ENCODE measurements at places on chromosomes 5 and 9.

DNA sequence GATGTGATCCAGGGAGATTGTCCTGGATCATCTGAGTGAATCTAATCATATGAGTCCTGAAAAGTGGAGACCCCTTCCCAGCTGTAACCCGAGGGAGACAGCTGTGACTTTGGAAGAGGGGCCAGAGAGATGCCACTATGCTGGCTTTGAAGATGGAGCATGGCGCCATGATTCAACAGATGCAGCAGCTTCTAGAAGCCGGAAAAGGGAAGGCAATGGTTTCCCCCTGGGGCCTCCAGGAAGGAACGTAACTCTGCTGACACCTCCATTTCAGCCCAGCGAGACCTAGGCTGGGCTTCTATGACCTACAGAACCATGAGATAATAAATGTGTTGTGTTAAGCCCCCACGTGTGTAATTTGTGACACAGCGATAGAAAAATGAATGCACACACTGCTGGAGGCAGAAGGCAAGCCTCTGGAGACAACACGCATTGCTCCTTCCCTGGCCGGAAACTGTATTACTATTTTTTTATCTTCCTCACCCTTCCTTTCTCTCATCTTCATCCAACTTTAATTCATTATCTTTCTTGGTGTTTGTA lies 16.6 kb upstream of the SARDH start:
- DNase-seq = no peak

GRCh38 chr5:145378226-145378625 lies 456.9 kb downstream of the PRELID2 start:
- DNase-seq = peak; percentile 27

DNA sequence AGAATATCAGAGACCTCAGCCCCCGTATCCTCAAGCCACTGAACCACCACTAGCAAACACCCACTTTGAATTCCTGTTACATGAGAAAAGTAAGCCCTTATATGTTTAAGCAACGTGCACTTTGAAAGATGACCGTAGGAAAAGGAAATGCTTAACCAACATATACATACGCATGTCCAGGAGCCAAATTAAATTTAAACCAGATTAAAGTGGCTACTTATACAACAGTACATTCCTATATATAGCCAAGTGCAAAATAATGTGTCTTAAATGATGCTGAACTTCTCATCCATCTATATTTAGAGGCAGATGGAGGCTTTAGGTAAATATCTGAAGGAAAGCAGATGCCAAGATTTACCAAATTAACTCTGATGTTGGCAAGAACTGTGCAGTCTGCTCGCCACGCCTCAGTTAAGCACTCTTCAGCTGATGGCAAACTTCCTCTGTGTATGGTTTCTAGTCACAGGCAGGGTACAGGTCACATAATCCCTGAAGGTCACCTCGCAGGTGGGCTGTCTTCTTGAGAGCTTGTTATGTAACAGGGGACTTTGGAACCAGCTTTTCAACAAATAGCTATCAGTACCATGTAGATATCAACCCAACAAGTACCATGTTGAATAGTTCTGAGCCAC lies 8.6 kb downstream of the GCNT4 start:
- DNase-seq = no peak

GRCh38 chr5:78827725-78828124 lies 157.4 kb downstream of the ARSB start:
- no peak for DNase-seq

DNA sequence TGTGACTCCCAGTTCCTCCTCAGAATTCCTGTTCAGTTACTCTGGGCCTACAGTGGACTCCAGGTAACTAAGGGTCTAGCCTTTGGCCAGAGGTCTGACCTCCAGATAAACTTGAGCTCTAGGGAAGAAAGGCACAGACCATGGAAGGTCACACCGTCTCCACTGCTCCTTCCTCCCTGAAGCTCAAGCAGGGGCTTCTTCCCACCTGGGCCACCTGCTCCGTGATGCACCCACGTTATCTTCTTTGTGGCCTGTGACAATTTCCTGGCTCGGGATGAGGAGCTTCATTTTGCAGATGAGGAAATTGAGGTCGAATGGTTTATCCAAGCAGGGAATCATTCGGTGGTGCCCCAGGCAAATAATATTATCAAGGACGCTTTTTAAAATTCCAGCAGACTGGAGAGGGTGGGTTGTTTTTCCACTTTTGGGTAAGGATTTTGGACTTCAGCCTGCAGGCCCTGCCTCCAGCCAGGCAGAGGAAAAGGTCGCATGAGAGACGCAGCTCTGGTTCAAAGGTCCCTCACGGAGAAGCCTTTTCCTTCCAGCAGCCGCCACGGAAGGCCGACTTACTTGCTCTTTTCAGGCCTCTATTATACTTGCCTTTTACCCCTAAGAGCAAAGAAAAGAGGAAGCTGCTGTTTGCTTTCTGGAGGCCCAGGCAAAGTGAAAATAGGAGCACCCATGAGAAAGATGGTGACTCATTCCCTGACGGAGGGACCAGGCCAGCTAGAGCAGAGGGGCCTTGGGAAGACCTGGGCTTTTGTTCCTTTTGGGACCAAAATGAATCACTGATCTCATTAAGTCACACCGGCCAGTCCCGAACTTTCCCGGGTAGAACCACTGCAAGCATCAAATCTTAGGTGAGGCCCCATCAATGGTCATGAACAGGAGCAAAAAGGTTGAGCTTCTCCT lies 22.8 kb upstream of the DUSP1 start:
- DNase-seq = peak; percentile 39

DNA sequence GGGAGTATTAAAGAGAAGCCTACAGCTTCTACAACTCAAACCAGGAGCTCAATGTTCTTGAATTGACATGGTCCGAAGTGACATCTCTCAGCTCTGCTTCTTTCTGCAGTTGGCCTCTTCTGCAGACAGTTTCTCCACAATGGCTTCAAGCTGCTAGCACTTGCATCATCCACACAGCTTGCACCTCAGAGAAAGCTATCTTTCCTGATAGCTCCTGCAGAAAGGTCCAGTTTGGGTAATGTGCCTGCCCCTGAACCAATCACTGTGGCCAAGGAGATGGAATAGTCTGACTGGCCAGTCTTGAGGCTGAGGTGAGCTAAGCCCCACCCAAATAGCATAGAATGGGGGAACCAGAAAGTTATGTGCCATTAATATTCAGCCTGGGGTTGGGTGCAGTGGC lies 95.8 kb upstream of the ABCA1 start:
- no peak for DNase-seq

GRCh38 chr9:4237748-4238511 lies 61.9 kb downstream of the GLIS3 start:
- DNase-seq = no peak

DNA sequence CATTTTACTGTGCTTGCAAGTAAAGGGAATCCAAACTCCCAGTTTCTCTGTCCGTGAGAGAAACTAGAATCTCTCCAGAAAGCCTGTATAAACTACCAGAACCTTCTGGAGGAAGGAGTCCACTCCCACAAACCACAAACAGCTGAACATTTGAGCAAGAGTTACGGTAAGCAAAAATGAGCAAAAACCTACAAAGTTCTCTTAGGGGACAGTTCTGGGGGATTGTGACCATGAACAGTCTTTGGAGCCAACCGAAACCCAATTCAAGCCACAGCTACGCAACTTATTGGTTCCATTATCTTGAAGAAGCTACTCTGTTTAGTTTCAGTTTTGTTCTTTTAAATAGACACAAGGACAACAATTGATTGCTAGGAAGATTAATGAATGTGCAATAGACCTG lies 330.6 kb downstream of the ASTN2 start:
- DNase-seq = no peak

GRCh38 chr5:147446523-147446922 lies 63.3 kb downstream of the DPYSL3 start:
- no peak for DNase-seq

DNA sequence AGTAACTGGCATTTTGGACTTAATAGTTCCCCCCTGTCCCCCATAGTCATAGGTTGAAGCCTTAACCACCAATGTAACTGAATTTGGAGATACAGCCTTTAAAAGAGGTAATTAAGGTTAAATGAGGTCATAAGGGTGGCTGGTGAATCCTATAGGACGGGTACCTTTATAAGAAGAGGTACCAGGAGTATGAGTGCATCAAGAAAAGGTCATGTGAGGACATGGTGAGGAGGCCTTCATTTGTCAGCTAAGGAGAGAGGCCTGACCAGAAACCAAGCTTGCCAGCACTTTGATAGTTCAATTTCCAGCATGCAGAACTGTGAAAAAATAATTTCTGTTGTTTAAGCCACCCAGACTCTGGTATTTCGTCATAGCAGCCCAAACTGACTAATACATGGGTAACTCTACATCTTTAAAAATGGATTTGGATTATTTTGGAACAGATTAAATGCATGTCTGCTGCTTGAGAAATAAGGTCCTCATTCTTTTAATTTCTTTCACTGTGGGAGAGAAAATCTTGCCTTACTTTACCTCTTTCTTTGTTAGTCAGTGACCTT lies 9.7 kb downstream of the RASA1 start:
- DNase-seq = no peak

GRCh38 chr5:107652839-107653607 lies 17.7 kb downstream of the EFNA5 start:
- no peak for DNase-seq

DNA sequence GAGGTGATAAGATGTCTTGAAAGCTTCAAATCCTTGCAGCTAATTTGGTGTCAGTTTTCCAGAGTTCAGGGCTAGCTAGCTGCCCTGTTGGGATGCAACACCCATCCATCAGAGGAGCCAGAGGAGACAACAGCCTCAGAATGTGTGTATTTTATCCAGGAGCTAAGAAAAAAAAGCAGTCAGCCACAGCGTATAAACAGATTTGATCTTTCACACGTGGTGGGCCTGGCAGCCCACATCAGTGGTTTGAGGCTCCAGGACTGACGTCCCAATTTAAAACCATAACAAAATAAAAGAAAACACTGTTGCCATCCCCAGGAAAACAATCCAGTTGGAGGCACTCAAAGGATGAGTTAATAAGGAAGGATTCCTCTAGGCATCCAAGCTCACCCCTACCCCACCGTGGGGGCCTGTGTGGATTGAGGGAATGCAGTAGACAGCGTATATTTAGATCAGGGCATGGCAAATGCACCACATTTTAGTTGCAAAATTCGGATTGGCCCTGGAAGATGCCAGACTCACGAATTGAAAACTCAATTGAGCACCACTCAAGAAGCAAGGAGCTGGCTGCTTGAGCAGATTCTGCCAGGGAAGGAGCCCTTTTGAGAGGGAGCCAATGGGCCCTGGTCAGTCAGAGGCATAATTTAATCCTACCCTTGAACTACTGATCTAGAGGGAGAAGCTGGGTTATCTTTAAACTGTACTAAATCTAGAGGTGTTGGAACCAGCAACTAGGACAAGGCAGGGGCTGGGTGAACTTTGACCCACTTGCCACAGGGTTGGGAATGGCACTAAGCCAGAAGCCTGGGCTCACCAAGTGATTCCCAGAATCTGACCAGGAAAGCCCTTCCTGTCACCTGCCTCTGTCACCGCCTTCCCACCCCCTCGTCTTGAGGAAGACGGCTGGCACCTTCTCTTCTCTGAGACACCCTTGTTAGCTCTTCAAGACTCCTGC lies 17.5 kb downstream of the ADRA1B start:
- no peak for DNase-seq

DNA sequence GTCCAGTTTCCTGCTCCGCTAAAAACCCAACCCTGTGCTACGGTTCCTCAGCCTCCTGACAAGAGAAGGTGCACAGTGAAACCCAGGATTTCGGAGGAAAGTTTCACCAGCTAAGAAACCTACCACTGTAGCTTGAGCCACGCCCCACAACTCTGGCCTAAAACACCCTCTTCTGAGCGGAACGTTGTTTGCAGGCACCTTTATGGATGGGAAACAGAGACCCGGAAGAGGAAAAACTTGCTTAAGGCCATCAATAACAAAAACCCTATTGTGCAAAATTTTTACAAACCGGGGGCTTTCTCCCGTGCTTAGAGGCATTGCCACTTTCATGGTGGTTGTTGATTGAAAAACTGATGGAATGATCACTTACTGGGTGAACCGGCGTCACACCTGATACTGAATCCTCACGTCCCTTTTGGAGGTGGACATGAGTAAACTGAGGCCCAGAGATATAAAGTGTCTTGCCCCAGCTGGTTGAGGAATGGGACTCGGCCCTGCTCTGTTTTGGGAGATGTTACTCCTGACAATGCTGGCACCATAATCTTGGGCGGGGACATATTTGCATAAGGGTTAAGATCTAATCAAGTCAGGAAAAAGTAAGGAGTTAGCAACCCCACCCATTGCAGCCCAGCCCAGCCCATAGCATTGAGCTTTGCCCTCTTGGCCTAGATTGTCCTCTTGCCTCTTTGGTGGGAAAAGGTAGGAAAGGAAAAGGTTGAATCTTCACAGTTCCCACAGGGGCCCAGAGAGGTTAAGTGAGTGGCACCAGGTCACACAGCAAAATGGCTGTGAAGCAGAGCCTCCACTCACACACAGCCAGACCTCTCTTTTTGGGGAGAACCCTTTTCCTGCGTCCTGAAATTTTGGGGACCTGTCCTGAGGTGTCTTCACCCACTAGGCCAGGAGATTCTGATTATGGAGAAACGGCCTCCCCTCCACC lies 23.2 kb upstream of the PTGS1 start:
- peak; percentile 56 for DNase-seq

Data from trophoblast cell (in vitro differentiated cells and primary cell).